EL (cell line): ENCODE measurements at places on chromosomes 12 and 14.

DNA sequence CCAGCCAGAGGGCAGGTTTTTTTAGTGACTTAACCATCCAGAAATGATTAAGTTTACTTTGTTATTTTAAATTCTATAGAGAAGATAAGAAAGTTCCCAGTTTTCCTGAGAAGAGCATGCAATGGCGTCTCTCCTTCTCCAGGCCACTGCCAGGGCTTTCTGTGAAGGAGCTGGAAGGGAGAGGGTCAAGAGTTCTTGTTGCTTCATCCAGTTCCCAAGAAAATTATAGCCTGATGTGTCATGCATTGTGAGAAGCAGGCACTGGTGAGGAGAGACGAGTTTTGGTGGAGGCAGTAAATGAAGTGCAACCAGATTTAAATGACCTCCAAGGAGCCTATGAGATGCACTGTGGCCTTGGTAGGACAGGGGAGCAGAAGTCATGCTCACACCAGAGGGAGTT is 14.2 kb downstream of the ELK3 start:
- DNase-seq, result peak; percentile 79

DNA sequence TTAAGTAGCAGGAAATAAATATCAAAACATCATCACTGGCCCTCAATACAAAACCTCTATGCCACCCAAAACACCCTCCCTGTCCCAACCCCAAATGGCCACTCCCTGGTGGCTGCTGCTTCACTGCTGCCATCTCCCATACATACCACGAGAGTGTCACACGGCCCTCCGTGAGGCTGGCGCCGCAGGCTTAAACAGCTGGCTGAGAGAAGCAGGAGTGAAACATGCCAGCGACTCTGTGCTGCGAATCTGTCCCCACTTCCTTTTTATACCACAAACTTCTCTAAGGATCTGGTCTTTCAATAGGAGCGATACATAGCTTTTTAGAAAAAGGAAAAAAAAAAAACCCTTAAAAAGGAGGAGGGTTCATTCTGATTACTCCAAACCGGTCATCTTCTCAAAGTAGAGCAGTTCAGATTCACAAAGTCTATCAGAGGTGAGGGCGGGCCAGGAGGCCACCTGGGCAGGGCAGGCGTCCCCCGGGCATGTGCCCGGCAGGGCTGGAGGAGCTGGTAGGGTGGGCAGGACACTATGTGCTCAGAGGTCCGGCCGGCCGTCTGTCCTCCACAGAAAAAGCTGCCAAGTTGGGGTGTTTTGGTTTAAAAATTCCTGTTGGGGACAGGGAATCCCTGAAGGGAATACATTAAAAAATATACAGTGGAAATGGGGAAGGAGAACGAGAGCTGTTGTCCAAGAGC is 26.5 kb downstream of the MAX start:
- DNase-seq, result no peak

GRCh38 chr12:38890102-38890855 is 15.1 kb downstream of the CPNE8 start:
- DNase-seq, result no peak

- no peak for DNase-seq
These were observed 145.1 kb upstream of the C14orf180 start for GRCh38 chr14:104434214-104435076.

DNA sequence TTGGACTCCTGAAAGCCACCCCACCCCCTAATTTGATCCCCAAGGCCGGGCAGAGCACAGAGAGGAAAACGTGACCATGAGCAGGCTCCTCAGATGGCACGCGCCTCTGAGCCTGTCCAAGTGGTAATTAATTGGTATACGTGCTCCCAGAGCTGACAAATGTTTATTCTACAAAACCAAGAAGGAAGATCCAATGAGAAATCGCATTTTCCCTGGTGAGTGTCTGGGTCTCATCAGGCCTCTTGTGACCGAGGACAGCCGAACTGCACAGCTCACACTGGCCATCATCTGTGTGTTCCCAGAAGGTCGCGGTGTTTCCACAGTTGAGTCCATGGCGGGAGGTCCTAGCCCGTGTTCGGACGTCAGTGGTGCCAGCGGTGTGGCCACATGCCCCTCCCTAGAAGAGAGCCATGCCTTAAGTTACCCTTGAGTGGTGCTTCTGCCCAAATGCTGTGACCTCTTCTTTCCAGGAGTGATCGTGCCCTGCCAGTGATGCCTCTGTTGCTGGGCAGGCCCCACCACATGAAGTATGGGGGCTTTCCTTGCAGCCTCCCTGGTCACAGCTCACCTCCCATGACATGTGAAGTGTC is 317.5 kb upstream of the RTL1 start:
- no peak for DNase-seq

DNA sequence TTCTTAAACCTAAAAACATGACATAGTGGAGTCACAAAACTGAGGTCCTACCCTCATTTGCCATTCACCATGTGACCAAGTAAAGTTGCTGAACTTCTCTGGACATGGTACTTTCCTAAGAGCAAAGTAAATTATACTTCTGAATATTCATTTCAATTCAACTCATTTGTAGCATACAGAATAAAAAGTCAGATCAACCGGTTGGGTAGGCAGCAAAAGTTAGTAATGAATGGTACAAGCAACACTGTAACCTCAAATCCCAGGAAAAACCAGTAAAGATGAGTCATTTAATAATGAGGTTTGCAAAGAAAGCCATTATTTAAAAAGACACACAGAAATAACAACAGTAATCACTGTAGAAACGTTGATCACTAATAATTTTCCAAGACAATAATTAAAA is 8.7 kb downstream of the POLE2 start:
- DNase-seq, result peak; percentile 13

DNA sequence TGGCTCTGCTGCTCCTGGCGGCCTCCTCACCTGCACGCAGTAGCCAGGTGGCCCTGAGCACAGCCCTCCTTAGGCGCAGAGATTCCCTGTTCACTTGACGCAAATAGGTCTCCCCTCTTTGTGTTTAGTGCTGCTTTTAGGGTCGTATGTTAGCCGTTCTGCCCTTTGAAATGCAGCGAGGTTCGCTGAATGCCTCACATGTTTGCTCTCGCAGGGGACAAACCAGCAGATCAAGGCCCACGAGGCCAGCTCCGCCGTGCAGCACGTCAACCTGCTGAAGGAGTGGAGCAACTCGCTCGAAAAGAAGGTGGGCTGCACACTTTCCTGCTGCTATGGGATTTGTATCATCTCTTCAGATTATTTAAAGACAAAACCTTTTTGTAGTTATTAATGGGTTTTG is 31.4 kb upstream of the AMN start:
- DNase-seq, result no peak

DNA sequence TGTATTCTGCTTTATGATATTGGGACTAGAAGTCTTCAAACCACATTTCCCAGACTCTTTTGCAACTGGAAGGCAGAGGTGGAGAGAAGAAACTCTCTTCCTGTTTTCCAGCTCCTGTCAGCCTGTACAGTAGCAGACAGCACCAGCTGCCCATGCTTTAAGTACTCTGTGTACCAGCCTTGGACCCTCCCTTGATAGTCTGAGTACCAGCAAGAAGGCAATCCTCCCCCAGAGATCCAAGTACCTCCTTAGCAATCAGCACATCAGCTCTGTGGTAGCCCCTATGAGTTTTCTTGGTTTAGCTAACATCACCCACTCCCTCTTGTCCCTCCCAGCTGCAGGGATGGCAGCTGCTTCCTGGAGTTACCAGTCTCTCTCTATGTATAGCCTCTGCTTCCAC is 56.3 kb downstream of the STXBP6 start:
- no peak for DNase-seq

- DNase-seq, result no peak
These were observed 21.4 kb downstream of the WNT5B start for GRCh38 chr12:1650260-1650977.

DNA sequence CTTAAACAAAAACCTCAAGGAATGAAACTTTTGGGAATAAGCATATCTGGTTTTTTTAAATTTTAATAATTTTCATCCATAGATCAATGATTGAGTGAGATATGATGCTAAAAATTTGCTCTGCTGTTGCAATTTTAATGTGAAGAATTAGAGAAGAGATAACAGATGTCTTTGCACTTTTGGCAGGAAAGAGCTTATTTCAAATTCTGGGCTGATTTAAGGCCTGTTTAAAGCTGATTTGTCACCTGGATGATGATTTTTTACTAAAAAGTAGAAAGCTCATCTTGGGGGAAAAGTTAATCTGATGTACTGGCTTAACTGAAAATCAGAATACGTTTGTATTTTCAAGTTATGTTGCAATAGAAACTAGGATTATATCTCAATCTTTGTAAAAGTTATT is 268.9 kb upstream of the NOVA1 start:
- no peak for DNase-seq

DNA sequence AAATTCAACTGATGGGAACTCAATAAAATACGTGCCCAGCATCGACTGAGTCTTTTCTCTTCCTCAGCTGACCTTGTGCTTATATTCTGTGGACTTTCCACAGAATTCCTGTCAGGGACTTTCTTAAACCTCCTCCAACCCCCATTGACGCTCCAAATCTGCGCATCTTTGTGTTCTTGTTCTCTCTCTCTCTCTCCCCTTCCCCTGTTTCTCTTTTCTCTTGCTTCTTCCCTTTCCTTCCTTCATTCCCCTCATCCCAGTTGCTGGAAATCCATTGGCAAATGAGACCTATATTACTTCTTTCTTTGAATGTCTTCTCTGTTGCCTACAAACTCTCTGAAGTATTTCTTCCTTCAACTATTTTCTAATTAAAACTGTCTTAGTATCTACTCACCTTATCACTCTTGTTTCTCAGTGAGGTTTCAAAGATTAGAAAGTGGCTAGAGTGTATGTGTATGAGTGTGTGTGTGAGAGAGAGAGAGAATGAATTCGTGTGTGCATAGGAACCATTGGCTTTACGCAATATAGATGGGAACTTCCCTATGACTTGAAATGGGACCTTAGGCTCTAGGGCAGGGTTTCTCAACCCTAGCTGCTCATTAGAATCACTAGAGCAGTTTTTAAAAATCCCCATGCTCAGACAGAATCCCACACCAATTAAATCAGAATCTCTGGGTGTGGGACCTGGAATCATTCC is 41.8 kb upstream of the DHRS7 start:
- DNase-seq, result no peak

DNA sequence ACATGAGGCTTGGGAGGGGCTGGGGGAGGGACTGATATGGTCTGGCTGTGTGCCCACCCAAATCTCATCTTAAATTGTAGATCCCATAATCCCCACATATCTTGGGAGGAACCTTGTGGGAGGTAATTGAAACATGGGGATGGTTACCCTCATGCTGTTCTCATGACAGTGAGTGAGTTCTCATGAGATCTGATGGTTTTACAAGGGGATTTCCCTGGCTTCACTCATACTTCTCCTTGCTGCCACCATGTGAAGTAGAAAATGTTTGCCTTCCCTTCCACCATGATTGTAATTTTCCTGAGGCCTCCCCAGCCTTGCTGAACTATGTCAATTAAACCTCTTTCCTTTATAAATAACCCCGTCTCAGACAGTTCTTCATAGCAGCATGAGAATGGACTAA is 362.9 kb downstream of the PCNX1 start:
- no peak for DNase-seq

GRCh38 chr12:82537436-82537835 is 149.3 kb upstream of the TMTC2 start:
- DNase-seq, result no peak

DNA sequence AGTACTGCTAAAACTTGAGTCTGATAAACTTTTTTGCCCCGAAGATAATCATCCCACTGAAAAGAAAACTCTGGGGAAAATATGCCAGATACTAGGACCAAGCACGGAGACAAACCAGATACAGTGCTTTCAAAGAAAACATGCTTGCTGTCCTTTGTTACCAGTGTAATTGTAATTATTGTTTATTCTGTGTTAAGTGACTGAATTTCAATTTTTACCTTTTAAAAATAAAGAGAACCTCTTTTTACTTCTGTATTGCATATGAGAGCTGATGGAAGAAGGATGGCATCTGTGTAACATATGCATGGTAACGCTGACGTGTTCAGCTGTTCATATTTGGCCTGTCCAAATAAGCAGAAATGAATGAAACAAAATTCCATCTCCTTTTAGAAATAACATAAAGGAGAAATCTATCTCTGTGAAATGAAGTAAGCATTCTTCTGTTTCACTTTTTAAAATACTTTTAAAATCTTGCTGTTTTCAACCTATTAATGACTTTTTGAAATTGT is 22.5 kb downstream of the SLC35E3 start:
- no peak for DNase-seq

GRCh38 chr12:132012919-132013568 is 63.3 kb downstream of the EP400 start:
- no peak for DNase-seq

GRCh38 chr14:55272922-55273321 is 1.7 kb downstream of the FBXO34 start:
- peak; percentile 16 for DNase-seq

DNA sequence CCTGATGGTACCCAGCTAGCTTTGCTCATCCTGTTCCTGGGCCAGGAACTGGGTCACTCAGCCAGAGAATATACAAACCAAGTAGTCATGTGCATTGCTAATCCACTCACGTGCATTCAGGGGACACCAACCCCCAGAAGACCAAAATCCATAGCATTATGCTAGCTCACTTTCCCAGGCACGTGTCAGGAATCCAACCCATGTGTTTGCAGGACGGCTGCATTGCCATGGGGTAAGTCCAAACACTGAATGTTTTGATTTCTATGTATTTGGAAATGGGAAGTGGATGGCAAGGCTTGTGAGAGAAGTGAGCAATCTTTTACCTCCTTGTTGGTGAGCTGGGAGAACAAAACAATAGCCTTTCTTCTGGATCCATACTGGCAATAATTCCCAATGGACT is 87.1 kb upstream of the FOXN3 start:
- peak; percentile 17 for DNase-seq

DNA sequence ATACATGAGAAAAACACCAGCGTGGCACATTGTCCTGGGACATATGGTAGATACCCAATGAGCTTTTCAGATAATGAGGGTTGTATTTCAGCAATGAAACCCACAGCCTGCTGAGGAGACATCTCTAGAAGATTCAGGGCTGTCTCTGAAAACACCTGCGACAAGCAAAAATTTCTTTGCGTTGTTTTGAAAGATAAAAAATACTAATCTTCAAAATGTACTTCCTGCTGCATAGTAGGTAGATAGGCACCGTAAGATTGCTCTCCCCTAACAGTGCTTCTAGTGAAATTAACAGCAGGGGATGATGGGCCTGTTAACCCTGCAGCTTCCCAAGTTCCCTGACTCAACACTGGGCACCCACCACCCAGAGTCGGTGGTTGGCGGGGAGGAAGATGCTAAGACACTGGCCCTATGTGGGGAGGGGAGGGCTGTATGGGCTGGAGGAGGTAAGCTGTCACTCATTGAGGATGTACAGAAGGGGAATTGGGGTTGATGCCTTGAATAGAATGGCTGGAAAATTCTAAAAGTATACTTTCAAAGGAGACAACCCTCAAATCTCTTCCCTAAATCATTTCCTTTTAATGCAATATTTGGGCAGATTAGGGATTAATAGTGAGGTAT is 20.0 kb downstream of the ZFP36L1 start:
- no peak for DNase-seq

GRCh38 chr12:49033611-49034285 is 15.2 kb upstream of the PRKAG1 start:
- no peak for DNase-seq

GRCh38 chr14:96917442-96917963 is 120.3 kb downstream of the VRK1 start:
- DNase-seq, result no peak

GRCh38 chr12:93061473-93062419 is 132.7 kb upstream of the EEA1 start:
- no peak for DNase-seq

GRCh38 chr14:104289507-104289906 is 151.1 kb downstream of the KIF26A start:
- no peak for DNase-seq
